ENCODE measurements at places on chromosomes 6 and 20.

GRCh38 chr6:3727036-3727435 is 24.5 kb downstream of the PXDC1 start:
- no peak overlapping the region for H3K27ac ChIP-seq
- peaks cover 82% of the 10 kb centered on the region for H3K36me3 ChIP-seq
- no peak overlapping the region for H3K4me3 ChIP-seq

GRCh38 chr6:168274037-168274952 is 45.3 kb downstream of the DACT2 start:
- no peaks in the 10 kb centered on the region for H3K4me1 ChIP-seq
- H3K27ac ChIP-seq: no peak overlapping the region
- H3K27me3 ChIP-seq: peaks cover 7% of the 10 kb centered on the region
- DNase-seq: no peak
- H3K4me3 ChIP-seq: no peak overlapping the region

DNA sequence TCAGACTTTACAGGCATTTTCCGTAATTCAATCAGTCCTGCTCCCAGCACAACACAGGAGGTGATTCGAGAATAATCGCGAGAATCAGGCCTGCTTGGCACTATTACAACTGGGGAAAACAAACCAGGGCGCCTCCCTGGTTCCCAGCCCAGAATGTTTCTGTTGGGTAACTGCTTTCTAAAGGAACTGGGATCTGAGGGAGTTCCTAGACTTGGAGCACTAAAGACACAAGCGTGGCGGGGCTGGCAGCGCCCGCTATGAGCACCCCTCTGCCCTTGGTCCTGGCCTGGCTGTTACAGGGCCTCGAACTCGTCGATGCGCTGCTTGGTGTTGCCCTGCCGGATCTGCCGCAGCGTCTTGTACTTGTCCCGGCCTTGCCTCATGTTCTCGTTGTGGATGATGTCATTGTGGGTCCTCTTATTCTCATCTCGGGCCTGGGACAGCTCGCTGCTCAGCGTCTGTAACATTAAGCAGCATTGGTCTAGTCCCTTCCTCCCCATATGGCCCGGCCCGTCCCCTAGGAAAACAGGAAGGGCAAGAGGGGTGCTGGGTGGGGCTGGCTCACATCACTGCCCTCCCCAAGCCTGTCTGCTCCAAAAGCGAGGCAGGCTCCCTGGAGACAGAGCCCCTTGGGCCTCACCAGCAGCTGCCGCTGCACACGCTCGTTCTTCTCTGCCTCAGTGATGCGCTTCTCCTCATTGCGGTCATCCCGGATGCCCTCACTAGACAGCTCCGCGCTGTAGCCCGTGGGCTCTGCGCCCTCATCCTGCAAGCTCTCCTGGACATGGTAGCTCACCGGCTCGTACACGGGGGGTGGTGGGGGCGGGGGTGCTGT is 52.3 kb downstream of the EZR start:
- no peaks in the 10 kb centered on the region for H3K27me3 ChIP-seq
- H3K27ac ChIP-seq: no peak overlapping the region
- H3K36me3 ChIP-seq: peaks cover 94% of the 10 kb centered on the region
- no peak for DNase-seq
- no peak overlapping the region for H3K4me3 ChIP-seq

DNA sequence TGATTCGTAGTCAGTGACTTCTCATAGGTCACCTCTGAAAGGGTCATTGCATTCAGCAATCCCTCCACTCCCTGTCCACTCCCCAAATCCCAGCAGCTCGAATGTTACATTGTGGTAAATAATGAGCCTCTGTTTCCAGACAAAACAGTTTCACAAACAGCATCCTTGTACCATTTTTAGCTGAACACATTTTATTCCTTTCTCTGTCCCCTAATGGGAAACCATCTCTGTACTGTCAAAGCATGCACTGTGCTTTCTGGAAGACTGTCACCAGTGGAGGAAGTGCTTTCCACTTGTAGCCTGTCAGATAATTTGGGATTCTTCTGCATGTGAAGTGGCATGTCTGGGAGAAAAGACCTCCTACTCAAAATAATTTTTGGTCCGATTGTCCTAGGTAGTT is 82.0 kb downstream of the SLC35F1 start:
- no peak overlapping the region for H3K4me3 ChIP-seq
- no peaks in the 10 kb centered on the region for H3K36me3 ChIP-seq
- H3K4me1 ChIP-seq: no peaks in the 10 kb centered on the region
- no peaks in the 10 kb centered on the region for H3K27me3 ChIP-seq

Measured in tibial nerve (tissue), 4 donors.